Stomach (tissue), 19 donors: ENCODE measurements at places on chromosomes 7 and 10. TPM values are rescaled to one million over a fixed set of nuclear protein-coding genes. Genes with fewer than 3 reads are reported as not detected.
A peak's percentile ranks its signal among the peaks of the same experiment; 100 is the strongest.

Gene NUTM2A
- 7.0 TPM for total RNA-seq

Gene WEE2
- not detected for total RNA-seq

Gene SPDYE1
- total RNA-seq = not detected

Gene HMX3
- not detected for total RNA-seq

- DNase-seq = no peak
- H3K4me1 ChIP-seq = no peaks in the 10 kb centered on the region
- no peak overlapping the region for H3K27ac ChIP-seq
- no peak overlapping the region for H3K4me3 ChIP-seq
- no peaks in the 10 kb centered on the region for H3K36me3 ChIP-seq
These were observed 1691.6 kb upstream of the LRRTM3 start for GRCh38 chr10:65234261-65234660.

DNA sequence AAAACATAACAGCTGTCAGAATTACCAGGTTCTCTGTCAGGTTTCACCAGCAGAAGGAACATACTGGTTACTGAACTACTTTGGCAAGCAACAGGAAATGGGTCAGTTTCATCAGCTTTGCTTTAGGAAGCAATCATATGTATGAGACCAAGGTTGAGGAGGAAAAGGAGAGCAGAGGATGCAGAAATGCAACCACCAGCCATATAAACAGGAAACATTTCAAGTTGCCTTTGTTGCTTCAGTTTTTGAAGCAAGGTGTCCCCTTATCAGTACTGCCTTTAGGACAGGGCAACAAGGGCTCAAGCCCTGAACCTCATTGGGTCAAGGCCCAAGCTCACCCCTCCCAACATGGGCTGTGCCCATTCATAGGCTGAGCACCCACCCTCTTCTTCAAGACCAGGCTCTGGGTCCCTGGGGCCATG, 10.2 kb downstream of the HIPK2 start:
- peak; percentile 37 for DNase-seq
- H3K4me3 ChIP-seq = no peak overlapping the region
- no peaks in the 10 kb centered on the region for H3K36me3 ChIP-seq
- peaks cover 42% of the 10 kb centered on the region for H3K4me1 ChIP-seq

DNA sequence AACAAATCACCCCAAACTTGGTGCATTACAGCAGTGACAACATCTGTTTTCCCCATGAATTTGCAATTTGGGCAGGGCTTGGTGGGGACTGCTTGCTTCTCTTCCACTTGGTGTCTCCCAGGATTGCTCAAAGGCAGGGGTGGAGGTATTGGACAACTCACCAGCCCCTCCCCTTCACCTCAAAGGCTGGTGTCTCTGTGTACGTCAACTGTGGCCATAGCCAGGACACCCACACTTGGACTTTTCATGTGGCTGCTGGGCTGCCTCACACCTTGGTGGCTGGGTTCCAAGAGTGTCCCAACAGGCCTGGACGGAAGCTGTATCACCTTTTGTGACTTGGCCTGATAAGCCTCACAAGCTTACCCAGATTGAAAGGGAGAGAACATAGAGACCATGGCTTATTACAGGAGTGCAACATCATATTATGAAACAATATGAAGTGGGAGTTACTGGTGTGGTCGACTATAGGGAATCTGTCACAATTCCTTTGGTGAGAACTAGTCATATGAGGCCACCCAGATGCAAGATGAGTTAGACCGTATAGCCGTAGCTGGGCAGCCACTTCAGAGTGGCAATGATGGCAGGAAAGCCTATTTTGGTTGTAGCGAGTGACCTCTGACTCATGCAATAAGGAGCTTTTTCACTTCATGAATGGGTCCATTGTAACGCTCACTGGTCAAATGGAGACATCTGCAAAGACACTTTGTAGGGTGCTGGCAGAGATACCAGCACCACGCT, 187.6 kb upstream of the ITGB1 start:
- H3K27ac ChIP-seq = no peak overlapping the region
- H3K4me1 ChIP-seq = peaks cover 8% of the 10 kb centered on the region
- DNase-seq = no peak

- no peak for DNase-seq
- H3K27me3 ChIP-seq = no peaks in the 10 kb centered on the region
These were observed 116.7 kb downstream of the CYP26A1 start for GRCh38 chr10:93190372-93190771.

- H3K4me3 ChIP-seq = no peak overlapping the region
- no peak overlapping the region for H3K27ac ChIP-seq
- no peaks in the 10 kb centered on the region for H3K27me3 ChIP-seq
- no peaks in the 10 kb centered on the region for H3K4me1 ChIP-seq
These were observed 33.2 kb downstream of the HELLS start for GRCh38 chr10:94578790-94579189.

DNA sequence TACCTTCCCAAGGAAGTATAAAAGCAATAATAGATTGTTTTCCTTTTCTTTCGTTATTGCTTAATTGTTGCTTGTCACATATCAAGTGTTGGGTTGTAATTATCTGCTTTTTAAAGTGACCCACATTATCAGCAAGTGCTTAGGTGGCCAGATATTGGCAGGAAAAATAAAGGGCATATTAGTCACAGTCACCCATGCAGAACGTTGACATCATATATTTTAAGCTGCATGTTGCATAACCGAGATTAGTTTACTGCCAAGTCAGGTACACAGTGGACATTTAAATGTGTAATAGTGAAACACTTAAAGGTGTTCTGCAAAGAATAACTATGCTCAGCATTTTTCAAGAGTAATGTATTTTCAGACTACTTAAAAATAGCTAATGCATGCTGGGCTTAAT, 11.4 kb downstream of the NEBL start:
- no peak for DNase-seq
- no peak overlapping the region for H3K4me3 ChIP-seq
- H3K36me3 ChIP-seq = no peaks in the 10 kb centered on the region
- H3K27ac ChIP-seq = no peak overlapping the region
- no peaks in the 10 kb centered on the region for H3K4me1 ChIP-seq

- peak; percentile 24 for DNase-seq
- H3K27ac ChIP-seq = no peak overlapping the region
- H3K36me3 ChIP-seq = no peaks in the 10 kb centered on the region
- H3K4me3 ChIP-seq = no peak overlapping the region
- peaks cover under 1% of the 10 kb centered on the region for H3K27me3 ChIP-seq
- no peaks in the 10 kb centered on the region for H3K4me1 ChIP-seq
These were observed 153.7 kb downstream of the DNAJB6 start for GRCh38 chr7:157490465-157490912.

DNA sequence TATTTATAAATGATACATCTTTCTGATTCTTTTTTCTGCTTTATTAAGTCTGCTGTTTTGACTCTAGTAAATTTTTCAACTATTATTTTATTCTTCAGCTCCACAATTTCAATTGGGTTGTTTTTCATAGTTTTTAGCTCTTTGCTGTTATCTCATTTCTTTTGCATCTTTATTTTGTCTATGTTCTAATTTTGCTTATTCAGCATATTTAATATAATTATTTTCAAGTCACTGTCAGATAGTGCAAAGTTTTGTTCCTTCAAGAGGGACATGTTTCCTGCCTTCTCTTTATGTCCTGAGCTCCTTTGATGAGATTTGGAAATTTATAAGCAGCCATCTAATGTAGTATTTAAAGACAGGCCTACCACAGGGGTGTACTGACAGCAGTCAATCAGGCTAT, 131.5 kb upstream of the ZNF722 start:
- no peaks in the 10 kb centered on the region for H3K36me3 ChIP-seq
- no peak overlapping the region for H3K27ac ChIP-seq
- no peak for DNase-seq
- H3K27me3 ChIP-seq = no peaks in the 10 kb centered on the region
- H3K4me1 ChIP-seq = no peaks in the 10 kb centered on the region
- H3K4me3 ChIP-seq = no peak overlapping the region

DNA sequence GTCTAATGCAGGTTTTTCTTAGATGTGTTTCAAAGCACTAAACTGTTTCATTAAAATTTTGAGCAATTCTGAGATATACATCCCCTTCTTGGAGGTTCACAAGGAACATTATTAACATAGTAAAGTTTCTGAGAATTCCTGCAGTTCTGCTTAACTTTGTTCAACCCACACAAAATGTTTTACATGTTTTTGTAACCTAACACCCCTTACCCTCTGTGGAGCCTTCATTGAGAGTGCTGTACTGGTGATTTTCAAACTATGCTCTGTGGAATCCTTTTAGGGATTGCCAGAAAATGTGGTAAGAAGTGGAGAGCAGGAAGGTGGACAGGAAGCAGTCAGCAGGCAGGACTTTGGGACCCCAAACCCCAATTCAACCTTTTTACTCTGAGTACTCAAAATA, 53.6 kb upstream of the ABCB5 start:
- no peak overlapping the region for H3K27ac ChIP-seq
- DNase-seq = no peak
- no peaks in the 10 kb centered on the region for H3K4me1 ChIP-seq
- H3K27me3 ChIP-seq = no peaks in the 10 kb centered on the region

- H3K4me3 ChIP-seq = no peak overlapping the region
- H3K36me3 ChIP-seq = no peaks in the 10 kb centered on the region
- no peak overlapping the region for H3K27ac ChIP-seq
- H3K27me3 ChIP-seq = no peaks in the 10 kb centered on the region
- peak; percentile 30 for DNase-seq
These were observed 53.7 kb upstream of the FAM3C start for GRCh38 chr7:121449735-121450240.

DNA sequence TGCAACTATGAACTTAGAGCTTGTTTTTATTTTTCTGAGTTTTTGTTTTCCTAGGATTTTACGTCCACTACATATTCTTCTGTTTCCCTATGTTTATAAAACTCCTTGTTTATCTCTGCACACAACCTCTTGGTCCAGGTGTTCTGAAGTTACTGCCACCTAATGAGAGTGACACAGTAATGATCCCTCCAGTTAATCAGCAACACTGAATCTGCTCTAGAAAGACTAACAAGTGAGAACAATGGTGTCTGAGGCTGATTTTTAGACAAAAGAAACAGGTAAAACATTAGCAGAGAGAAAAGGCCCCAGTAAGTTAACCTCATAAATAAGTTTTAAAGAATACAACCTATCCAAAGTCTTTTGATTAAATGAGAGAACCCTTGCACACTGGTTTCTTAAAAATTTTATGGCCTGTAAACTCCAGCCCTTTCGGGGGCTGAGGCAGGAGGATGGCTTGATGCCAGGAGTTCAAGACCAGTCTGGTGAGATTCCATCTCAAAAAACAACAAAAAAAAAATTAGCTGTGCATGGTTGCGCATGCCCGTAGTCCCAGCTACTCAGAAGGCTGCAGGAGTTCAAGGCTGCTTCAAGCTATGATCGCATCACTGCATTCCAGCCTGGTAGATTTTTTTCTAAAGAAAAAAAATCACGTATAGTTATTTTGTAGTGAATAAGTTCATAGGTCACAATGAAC, 397.6 kb downstream of the MAGI2 start:
- H3K4me1 ChIP-seq = no peaks in the 10 kb centered on the region
- H3K4me3 ChIP-seq = no peak overlapping the region
- H3K36me3 ChIP-seq = no peaks in the 10 kb centered on the region
- DNase-seq = peak; percentile 75
- no peak overlapping the region for H3K27ac ChIP-seq
- no peaks in the 10 kb centered on the region for H3K27me3 ChIP-seq

- no peak for DNase-seq
- H3K4me3 ChIP-seq = no peak overlapping the region
These were observed 5.7 kb upstream of the GNAI1 start for GRCh38 chr7:80128918-80129317.

DNA sequence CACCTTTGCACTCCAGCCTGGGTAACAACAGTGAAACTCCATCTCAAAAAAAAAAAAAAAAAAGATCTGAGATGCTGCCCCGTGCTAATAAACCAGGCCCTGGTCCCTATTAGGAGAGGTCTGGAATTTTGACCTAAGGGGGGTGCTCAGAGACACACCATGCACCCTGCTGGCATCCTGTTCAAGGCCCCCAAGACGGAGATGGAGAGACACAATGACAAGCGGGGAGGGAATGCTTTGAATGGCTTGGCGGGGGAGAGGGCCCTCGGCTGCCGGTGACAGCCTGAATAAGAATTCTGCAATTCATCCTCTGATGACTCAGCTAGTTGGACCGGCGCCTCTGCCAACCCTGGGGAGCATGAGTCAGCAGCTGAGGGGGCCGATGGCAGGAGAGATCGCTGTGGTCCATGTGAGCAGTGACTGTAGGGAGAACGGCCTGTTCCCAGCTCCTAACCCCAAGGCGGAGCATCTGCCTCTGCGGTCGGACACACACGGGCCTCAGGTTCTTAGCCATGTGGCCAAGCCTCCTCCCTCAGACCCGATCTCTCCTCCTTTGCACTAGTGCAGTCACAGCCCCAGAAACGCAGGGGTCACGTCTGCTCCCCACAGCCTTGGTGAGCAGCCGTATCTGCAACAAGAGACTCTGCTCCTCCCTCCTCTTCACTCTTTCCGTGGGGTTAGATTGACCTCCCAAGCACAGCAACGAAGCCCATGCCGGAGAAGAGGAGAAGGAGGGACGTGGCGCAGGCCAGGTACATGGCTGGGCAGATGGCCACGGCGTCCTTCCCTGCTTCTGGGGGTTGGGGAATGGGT, 14.9 kb downstream of the TRIM56 start:
- H3K4me1 ChIP-seq = peaks cover 18% of the 10 kb centered on the region
- no peaks in the 10 kb centered on the region for H3K27me3 ChIP-seq
- no peak overlapping the region for H3K4me3 ChIP-seq
- peak; percentile 86 for DNase-seq
- H3K36me3 ChIP-seq = no peaks in the 10 kb centered on the region

GRCh38 chr10:2914741-2915140, 152.6 kb upstream of the PFKP start:
- H3K27ac ChIP-seq = no peak overlapping the region
- DNase-seq = no peak
- no peaks in the 10 kb centered on the region for H3K27me3 ChIP-seq
- H3K4me3 ChIP-seq = no peak overlapping the region

- no peak overlapping the region for H3K4me3 ChIP-seq
- peaks cover 24% of the 10 kb centered on the region for H3K4me1 ChIP-seq
- no peaks in the 10 kb centered on the region for H3K27me3 ChIP-seq
- H3K36me3 ChIP-seq = no peaks in the 10 kb centered on the region
- DNase-seq = peak; percentile 87
- H3K27ac ChIP-seq = peak overlapping the region; percentile 74
These were observed 197.4 kb downstream of the RNLS start for GRCh38 chr10:88385601-88386203.

DNA sequence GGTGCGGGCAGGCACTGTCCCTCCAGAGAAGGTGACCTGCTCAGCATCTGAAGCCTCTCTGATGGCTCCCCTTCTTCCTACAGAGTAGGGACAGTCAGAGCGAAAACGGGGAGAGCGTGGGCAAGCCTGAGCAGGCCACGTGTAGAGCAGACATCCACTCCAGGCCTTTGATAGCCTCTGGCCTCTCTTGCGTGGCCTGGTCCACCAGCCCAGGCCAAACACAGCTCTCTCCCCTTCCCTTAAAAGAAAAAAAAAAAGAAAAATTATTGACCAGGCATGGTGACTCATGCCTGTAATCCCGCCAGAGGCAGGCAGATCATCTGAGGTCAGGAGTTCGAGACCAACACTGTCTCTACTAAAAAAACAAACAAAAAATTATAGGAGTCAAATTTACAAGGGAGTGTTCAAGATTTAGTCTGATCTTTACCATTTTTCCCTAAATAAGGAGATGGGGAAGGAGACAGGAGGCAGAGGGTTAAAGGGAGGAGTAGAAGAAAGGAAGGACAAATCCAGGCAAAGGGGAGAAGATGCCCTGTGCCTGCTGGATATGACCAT, 84.8 kb downstream of the PLXNA4 start:
- no peaks in the 10 kb centered on the region for H3K27me3 ChIP-seq
- H3K4me1 ChIP-seq = peaks cover 4% of the 10 kb centered on the region
- DNase-seq = no peak
- H3K27ac ChIP-seq = no peak overlapping the region

GRCh38 chr7:136027160-136027559, 50.0 kb upstream of the MTPN start:
- no peaks in the 10 kb centered on the region for H3K4me1 ChIP-seq
- H3K27me3 ChIP-seq = no peaks in the 10 kb centered on the region
- no peak for DNase-seq
- H3K4me3 ChIP-seq = no peak overlapping the region
- H3K36me3 ChIP-seq = no peaks in the 10 kb centered on the region
- H3K27ac ChIP-seq = no peak overlapping the region
